ENCODE measurements at places on chromosomes 5 and 9.

DNA sequence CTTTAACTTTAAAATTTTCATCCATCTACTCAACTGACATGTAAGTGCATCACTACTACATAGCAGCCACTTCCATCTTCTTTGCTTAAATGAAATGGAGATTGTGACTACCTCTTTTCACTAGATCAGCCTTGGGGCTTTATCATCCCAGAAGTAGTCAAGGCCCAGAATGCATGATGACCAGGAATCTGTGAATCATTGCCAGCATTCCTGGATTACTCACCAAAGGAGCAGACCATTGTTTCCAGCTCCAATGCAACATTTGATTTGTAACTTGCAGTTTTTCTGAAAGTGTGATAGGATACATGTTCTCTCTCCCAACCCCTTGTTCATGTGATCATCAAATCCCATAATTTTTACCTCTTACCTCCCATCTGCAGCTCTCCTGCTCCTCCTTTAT is 65.1 kb downstream of the PLPPR1 start:
- DNase-seq = no peak

GRCh38 chr9:70111641-70112236 is 68.1 kb downstream of the MAMDC2 start:
- no peak for DNase-seq

GRCh38 chr9:133986774-133987445 is 5.2 kb downstream of the VAV2 start:
- DNase-seq = no peak

DNA sequence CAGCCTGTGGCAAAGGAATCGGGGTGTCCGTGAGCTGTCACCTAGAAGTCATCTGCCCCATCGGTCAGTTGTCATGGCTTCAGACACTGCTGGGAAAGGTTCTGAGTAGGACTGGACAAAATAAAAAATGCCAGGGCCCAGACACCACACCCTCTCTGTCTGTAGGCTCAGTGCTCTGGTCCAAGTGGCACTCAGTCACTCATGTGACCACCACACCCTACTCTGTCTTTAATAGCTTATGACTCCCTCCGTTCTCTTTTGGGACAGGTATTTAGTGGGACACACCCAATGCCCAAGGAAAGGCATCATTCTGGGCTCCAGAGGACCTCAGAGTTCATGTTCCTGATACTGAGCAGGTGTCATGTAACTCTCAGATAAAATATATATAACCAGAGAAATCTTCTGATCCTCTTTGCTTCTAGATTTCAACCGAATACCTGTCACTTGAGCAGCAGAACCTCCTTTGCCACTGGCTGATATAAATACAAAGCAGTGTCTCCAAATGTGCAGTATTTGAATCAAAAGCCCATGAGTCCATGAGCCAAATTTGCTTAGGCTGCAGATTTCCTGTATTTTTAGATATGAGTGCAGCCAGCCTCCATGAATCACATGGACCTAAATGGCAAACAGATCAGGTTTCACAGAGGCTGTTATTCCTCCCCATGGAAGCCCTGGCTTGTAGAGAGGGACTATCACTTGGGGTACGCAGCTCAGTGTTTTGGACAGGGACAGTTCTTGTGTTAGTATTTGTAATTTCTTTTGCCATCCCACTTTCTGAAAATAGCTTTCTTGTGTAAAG is 272.0 kb downstream of the ARHGAP26 start:
- DNase-seq = no peak

DNA sequence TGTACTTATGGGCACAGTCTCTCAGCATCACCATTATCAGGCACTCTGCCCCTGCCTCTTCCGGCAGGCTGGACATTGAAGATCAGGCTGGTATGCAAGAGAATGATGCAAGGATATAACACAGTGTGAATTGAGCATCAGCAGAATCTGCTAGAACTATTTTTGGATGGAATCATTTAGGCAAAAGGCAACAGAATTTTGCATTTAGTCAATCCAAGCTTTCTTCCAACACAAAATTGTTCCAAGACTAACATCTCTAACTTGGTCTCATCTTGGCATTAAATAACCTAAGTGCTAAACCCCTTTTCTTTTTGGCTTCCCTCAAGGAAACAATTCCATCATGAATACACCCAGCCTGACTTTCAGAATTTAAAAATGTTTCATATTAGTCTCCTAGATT is 339.9 kb downstream of the PRELID2 start:
- no peak for DNase-seq

DNA sequence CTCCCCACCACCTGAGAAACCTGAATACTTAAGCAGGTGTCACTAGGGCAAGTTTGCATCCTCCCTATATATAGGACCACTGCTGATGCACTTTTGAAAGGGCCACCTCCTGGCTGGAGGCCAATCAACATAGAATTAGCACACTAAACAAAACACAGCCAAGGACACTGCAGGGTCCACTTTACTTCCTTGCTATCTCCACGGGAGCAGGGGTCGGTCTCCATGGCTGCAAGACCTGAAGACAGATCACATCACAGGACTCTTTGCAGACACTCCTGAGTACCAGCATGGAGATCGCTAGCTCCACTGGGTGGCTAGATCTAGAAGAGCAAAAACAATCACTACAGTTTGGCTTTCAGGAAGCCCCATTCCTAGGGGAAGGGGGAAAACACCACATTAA is 72.3 kb downstream of the C9orf153 start:
- no peak for DNase-seq

GRCh38 chr5:172816925-172817562 is 17.0 kb upstream of the ERGIC1 start:
- no peak for DNase-seq

GRCh38 chr5:3220638-3221288 is 374.9 kb upstream of the IRX1 start:
- no peak for DNase-seq

DNA sequence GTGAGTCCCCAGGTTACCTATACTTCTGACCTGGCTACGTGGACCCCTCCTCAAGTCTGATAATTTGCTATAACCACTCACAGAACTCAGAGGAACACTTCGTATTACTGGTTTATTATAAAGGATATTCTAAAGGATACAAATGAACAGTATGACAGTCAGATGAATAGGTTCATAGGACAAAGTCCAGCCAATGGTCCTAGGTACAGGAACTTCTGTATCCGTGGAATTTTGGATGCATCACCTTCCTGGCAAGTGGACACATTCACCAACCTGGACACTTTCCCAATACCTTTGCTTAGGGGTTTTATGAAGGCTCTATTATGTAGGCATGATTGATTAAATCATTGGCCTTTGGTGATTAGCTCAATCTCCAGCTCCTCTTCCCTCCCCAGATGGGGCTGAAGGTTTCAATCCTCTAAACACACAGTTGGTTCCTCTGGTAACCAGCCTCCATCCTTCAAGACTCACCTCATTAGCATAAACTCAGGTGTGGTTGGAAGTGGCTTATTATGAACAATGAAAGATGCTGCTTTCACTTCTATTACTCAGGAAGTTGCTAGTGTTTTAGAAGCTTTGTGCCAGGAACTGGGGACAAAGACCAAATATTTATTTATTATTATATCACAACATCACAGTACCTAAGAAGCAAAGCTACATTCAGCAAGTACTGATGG is 149.6 kb upstream of the ELL2 start:
- DNase-seq = no peak

DNA sequence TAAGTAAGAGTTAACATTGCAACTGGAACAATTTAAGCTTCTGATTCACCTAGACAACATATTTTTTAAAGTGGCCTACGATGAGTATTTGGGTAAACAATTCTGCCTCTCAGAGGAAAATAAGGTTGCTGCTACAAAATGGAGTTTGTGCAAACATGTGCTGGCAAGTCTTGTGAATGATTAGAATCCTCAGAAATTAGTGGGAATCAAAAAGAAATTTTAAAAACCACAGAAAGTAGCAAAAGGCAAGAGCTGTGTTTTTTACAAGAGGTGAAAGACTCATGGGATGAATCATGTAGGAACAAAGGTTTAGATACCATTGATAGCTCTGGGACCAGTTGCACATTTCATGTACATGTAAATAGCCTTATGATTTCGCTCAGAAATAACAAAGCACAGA is 561.6 kb downstream of the TAF11L14 start:
- no peak for DNase-seq

GRCh38 chr9:101275769-101276250 is 109.0 kb downstream of the BAAT start:
- DNase-seq = no peak

- DNase-seq = no peak
Measured at GRCh38 chr5:78530342-78531096, 118.1 kb downstream of the LHFPL2 start.

- DNase-seq = no peak
Measured at GRCh38 chr5:97297063-97297703, 114.1 kb upstream of the RIOK2 start.

DNA sequence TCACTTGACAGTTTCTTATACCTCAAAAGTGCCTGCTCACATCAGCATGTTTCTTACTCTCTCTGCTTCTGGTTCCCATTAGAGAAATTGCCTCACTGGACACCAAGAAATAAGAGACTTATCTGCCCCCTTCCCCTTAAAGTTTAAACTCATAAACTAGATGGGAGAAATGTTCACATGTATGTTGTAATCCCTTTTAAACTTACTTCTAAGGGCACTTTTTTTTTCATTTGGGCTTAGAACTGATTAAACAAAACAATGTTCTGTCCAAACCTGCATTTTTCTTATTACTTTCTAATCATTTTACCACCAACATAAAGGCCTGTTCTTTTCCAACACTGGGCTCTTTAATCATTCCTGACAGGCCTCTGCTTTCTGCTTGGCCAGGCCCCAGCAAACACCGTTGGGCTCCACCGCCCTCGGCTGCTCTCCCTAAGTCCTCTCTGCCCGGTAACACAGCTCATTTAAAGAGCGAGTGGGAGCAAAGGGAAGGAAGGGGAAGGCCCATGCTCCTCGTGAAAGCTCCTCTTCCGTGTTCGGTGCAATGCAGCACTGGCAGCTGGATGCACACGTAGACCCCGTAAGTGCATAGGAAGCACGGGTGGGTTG is 53.4 kb downstream of the ROR2 start:
- DNase-seq = no peak

- DNase-seq = no peak
Measured at GRCh38 chr5:76199336-76200318, 116.4 kb downstream of the SV2C start.

- DNase-seq = no peak
Measured at GRCh38 chr9:127267793-127268525, 3.4 kb downstream of the GARNL3 start.

GRCh38 chr5:88691945-88692868 is 190.8 kb downstream of the MEF2C start:
- no peak for DNase-seq

DNA sequence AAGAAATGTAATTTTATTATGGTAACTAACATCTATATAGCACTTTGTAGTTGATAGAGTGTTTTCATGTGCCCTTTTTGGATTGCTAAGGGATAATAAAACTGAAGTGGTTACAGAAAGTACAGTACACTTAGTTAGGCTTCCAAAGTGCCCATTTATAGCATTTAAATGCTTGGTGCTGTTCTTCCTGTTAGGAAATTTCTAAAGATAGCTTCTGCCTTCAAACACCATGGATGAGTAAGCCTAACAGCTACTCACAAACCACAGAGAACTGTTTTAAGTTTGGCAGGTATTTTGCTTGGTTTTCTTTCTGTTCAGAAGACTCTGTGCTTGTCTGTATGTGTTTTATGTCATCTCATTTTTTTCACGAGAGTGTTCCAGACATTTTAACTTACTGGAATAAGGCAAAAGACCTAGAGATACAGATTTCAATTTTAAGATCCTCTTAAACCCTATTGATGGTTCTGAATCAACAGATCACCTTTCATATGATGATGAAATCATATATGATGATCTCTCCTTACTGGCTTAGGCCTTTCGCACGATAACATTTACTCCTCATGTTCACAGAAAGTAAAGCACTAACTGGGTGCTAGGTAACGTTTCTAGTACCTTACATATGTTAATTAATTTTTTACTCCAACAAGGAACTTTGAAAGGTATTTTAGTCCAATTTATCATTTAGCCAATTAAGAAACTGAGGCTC is 4.4 kb downstream of the RIMOC1 start:
- DNase-seq = no peak

GRCh38 chr5:62942384-62942783 is 363.8 kb downstream of the LRRC70 start:
- no peak for DNase-seq

DNA sequence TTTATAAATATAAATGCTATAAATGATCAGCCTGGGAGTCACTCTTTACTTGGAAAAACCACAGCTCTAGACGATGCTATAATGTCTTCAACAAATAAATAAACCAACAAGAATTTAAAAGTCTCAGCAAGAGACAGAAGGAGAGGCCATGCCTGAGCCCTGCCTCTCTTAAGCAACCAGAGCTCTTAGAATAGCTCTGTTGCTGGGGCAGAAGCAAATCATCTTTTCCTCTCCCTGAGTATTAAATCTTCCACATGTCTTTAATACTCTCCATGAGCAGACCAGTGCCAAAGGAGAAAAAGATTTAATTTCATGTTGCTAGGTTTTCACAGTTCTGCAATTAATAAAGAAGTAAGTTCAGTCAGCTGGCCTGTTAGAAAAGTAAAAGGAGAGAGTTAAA is 408.0 kb upstream of the SLC30A5 start:
- DNase-seq = no peak

- no peak for DNase-seq
Measured at GRCh38 chr9:104301755-104302154, 202.3 kb upstream of the OR13F1 start.

GRCh38 chr9:113715086-113715485 is 161.0 kb upstream of the ZNF618 start:
- no peak for DNase-seq

- no peak for DNase-seq
Measured at GRCh38 chr5:44888435-44888834, 79.7 kb downstream of the MRPS30 start.

- DNase-seq = no peak
Measured at GRCh38 chr5:67021962-67022361, 174.6 kb downstream of the CD180 start.

- DNase-seq = no peak
Measured at GRCh38 chr5:74251141-74252035, 389.1 kb downstream of the ENC1 start.

GRCh38 chr9:124014211-124014955 is 2.8 kb downstream of the LHX2 start:
- DNase-seq = no peak

DNA sequence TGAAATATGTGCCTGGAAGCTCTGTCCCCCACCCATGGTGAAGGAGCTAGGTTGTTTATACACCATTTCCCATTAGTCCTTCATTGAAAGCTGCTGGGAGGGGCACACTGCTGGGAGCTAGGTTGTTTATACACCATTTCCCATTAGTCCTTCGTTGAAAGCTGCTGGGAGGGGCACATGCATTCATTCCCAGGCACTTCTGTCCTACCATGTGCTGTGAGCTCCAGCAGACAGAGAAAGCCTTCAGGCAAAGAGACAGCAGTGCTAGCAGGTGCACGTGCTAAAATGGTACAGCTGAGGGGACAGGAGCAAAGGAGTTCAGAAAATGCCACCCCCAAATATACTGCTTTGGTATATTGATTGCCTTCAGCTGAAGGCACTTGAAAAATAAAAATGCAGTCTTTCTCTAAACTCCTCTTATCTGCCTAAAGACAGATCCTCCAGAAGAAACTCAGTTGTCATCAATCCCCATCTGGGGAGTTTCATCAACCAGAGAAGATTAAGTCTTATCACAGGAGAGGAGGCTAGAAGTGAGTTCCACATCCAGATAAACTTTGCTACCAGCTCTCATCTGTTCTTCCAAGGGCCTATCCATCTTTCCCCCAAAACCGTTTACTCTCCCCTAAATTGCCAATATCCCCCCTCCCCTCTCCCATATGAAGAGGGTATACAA is 27.7 kb upstream of the DAPK1 start:
- DNase-seq = no peak

Measured in CD4-positive, alpha-beta T cell treated with Interleukin-2 at 100 ng/mL for 4 hours (primary cell).